ENCODE measurements at places on chromosomes 2 and 18.

- DNase-seq = no peak
Observed at GRCh38 chr2:70962885-70963878, 15.2 kb upstream of the ANKRD53 start.

DNA sequence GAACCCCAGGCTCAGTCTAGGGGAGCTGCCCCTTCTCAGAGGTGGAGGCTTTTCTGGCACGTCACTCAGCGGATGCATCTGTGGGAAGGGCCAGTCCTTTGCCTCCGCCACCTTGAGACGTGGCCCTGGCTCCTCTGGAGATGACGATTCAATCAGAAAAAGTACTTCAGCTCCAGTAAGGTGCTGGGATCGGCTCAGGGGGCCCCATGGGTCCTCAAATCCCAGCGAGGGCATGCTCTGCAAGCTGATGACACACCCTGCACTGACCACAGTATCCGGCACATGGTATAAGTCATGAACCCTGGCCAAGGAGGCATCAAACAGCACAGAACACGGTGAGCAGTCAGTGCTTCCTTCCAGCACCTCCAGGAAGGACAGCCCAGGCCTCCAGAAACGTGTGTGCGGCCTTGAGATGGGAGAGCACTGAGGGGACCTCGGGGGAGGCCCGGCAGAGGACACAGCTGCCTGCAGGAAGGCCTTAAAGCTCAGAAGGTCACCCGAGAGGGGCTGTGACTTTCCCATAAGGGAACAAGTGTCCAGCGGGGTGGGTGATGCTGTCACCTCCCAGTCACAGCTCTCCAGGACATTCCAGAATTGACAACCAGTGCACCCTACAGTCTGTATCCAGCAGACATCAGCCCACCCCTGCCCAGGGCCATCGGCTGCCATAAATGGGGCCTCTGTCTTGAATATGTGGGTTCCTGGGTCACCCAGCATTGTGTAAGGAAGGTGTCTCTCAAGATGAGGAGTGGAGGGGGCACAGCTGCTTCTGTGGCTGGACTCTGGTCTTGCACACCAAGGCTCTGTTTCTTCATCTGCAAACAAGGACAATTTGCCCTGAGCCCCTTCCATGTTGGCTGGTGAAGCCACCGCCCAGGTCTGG is 205.8 kb downstream of the NDUFA10 start:
- no peak for DNase-seq

DNA sequence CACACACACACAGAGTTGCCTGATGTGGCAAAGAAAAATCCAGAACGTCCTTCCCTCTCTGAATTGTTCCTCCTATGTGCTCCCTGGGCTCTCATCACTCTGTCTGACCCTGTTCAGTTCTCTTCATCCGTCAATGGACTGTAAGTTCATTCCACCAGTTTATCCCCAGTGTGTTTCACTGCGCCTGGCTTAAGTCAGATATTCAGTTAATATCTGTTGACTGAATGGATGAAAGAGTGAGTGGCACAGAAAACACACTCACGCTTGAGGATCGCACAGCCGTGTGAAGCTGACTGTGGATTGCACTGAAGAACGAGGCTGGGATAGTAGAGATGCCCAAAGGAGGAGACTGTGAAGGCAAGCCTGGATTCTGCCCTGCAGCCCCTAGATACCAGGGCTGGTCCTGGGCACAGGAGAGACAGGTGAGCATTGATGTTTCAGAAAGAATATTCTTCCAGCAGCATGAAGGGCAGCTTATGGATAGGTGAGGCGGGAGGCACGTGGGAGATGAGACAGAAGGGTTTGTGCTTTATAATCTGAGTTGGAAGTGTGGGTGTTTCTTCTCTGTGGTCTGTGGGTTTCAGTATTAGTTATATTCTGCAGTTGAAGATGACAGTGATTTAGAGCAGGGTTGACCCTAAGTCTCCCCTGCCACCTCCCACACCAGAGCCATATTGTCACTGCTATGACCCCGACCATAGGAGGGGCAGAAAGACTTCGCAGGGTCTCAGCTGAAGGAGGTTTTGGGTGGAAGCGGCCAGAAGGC is 129.9 kb downstream of the SOCS6 start:
- no peak for DNase-seq

DNA sequence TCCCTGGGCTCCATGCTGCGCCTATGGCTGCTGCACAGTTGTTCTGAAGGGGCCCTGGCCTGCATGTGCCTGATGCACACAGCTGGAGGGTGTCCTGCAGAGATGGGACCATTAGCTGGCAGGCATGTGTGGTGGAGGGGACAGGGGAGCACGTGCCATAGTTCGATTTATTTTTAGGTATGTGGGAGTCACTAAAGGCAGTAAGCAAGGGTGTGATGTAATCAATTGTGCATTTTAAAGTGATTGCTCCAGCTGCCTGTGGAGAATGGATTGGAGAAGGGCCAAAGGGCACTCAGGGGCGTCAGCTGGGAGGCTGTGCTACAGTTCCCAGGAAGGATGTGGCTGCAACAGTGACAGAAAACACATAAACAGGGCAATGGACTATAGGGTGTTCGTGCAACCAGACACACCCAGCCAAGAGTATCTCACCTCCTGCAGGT is 205.1 kb downstream of the ARL4C start:
- DNase-seq = peak; percentile 55

GRCh38 chr2:136093583-136093982 is 24.4 kb downstream of the CXCR4 start:
- DNase-seq = no peak

Measured in epithelial cell of proximal tubule (primary cell).